ENCODE measurements at places on chromosomes 11 and 22.

- no peak for DNase-seq
Observed at GRCh38 chr11:75341612-75342011, 9.8 kb downstream of the ARRB1 start.

- no peak for DNase-seq
Observed at GRCh38 chr11:10866893-10867331, 9.1 kb upstream of the ZBED5 start.

- DNase-seq, result no peak
Observed at GRCh38 chr11:99320769-99321290, 300.1 kb downstream of the CNTN5 start.

- DNase-seq, result no peak
Observed at GRCh38 chr11:104870910-104871309, 27.4 kb downstream of the CASP12 start.

DNA sequence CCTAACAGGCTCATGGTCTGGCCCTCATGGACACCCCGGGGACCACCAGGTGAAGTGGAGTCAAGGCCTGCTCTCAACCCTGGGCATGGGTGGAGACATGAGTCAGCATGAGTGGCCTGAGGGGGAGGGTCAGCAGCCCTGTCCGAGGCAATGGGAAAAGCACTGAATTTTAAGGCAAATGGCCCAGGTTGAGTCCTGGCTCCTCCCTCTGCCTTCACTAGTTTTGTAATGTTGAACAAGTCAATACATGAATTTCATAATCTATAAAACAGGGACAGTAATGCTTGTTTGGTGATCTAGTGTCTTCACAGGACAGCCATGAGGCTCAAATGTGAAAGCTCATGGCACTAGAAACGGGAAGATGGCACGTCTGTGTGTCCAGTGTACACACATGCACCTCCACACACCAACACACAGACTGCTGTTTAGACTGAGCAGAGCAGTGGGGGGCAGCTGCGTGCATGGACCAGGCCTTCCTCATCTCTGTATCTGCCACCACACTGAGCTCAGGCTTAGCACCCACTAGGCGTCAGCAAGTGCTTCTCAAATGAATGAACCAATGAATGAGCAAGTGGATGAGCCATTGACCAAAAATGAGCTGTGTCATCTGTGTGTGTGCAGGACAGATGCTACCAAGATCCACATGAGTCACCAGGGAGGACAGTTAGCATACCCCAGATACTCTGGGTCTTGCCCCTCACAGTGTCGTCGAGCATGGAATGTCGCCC lies 63.4 kb downstream of the NRXN2 start:
- no peak for DNase-seq

GRCh38 chr22:41636467-41636866 lies 15.4 kb downstream of the XRCC6 start:
- DNase-seq, result no peak

DNA sequence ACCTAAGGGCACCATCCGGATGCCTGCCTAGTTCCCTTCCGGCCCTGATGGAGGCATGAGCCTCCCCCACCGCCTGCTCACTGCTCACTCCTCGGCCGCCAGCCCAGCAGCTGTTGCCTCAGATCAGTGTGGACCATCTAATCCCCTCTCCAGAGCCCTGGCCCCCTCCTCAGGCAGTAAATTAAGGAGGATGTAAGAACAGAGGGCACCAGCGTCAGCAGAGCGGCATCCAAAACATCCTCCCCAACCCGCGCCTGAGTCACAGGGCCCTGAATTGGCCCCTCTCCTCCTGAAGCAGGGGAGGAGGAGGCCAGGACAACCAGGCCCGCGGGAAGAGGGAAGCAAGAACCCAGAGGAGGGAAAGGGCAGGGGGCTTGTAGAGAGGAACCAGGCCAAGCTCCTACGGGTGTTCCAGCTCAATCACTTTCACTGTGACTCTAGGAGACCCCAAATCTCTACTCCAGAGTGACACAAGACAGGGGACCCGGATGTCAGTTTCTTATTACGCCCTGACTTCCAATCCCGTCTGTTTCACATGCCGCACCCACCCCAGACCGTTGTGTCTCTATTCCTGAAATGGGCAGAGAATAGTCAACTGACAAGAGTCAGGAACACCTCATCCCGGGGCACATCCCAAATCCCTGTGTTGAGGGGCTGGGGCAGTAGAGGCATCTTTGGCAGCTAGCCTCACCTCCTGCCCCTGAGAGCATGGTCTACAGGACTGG lies 31.3 kb upstream of the MYOD1 start:
- DNase-seq, result no peak

DNA sequence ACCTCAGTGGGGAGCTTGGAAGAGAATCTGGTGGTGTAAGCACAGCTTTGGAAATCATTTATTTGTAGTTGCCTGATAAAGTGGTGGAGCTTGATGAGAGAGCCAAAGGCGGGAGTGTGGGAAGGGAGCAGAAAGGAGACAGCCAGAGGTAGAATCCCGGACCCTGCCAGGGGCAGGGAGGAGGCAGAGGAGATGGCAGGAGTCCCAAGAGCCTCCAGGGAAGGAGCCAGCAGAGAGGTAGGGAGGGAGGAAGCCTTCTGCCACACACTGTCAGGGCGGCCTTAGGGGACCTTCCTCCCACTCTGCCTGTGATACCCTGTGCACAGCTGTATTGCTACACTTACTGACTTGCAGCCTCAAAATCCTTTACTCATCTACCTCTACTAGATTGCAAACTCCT lies 15.4 kb downstream of the SCUBE2 start:
- DNase-seq, result no peak

DNA sequence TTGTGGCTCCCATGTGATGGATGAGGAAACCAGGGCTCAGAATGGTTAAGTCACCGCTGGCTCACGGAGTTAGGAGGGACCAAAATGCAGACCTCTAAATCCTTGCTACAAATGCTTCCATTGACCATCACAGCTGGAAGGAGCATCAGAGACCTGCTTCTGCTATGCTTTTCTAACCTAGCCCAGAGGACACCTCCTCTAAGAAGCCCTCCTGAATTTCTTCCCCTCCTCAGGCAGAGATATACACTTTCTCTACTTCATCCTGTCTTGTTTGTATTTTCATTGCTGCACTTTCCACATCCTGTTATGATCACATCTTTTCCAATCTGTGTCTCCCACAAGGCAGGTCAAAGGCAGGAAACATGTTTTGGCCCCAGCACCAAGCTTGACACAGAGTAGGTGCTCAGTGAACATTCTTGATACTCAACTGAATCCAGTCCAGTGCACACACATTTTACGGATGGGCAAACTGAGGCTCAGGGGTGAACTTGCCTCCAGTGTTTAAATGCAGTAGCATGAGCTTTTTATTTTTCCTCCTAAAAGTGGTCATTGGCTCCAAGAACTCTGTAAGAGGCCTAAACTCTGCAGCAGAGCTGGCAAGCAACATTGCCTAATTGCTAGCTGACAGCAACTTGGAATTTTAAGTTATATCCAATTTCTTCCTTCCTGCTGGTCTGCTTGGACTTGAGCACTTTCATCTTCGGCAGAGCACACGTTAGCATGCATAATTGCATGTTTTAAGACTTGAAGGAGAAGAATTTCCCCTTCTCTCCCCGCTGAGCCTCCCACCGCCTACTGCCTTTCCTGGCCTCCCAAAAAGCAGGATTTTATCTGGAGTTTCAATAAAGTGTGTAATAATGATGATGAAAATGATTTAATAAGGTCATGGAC lies 12.7 kb downstream of the SCUBE1 start:
- no peak for DNase-seq

- DNase-seq, result no peak
Observed at GRCh38 chr11:115924744-115925567, 420.7 kb upstream of the CADM1 start.

GRCh38 chr11:72553706-72554105 lies 119.4 kb upstream of the CLPB start:
- no peak for DNase-seq

DNA sequence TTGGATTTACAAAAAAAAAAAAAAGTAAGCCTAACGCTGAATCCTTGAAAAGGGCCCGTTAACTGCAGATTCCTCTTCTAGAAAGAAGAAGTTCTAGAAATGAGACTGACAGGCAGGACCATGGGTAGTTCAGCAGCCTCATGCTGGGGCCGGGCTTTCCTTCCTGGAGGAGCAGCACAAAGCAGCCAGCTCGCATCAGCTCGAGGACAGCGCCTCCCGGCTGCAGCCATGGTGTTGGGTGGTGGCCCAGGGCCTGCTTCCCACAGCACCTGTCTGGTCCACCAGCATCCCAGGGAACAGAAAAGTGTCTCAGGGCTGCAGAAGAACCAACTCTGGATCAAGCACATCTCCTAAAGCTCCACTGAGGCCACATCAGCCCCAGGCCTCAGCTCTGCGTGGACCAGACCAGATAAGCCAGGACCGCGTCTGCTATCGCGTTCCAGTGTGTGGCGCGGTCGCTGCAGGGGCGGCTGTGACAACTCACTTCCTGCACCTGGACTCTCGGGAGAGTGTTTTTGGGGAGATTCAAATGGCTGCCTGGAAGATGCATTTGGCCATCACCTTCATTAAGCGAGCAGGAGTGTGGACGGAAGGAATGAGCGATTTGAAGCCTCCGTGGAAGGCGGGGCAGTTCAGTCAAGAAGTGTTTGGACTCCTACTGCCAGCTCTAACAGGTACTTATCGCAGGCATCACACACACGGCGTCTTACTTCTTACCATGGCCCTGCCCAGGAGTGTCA lies 53.5 kb downstream of the MYH9 start:
- no peak for DNase-seq

DNA sequence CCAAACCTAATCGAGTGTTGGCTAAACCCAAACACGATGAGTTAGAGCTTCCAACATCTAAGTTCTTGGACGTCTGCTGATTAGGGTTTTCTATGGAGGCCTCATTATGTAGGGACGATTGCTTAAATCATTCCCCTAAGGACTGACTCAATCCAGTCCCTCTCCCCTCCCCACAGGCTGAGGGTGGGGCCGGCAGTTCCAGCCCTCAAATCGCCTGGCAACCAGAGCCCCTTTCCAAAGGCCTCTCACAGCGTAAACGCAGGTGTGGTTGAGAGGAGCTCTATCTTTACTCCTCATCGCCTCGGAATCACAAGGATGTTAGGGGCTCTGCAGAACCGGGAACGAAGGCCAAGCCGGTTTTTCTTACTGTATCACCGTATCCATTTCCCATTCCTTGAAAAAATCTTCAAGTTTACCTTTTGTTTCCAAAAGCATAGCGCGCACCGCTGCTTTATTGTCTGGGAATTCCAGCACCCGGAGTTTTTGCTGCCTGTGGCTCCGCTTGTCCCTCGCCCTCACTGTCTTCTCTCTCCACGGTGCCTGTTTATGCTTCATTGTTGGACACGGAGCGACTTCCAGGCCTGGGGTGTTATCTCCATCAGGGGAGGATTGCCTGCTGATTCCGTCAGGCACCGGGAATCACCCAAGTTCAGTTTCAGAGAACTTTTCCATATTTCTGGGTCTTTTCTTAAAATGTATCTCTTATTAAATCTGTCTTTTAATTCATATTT lies 13.8 kb upstream of the IFITM3 start:
- no peak for DNase-seq

GRCh38 chr11:61833471-61833870 lies 5.4 kb downstream of the FADS2 start:
- DNase-seq, result no peak

DNA sequence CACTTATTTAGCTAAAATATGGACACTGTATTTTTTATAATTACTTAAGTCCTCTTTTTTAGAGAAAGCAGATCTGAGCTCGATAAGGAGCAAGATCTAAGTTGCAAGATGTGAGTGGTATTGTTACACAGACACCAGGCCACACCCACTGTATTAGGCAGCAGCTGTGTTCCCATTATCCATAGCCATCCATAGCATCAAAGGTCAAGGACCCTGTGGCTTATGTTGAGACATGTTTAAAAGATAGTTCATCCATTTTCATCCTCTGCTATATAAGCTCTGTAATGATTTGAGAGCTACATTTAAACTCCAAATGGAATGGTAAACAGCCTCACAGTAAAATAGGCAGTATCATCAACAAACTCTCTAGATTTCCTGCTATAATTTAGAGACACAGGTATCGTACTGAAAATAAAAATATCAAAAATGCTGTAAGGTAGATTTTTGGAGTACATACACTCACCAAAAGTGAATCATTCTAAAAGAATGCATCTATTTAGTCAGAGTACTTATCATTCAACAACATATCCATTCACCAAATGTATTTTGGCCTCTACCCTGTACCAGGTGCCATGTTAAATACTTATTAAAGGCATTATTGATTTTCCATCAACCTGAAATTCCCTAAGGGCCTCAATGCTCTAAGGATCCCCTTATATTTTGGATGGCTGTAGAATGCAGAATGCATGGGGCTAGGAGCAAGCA lies 574.0 kb downstream of the LRRC4C start:
- no peak for DNase-seq

DNA sequence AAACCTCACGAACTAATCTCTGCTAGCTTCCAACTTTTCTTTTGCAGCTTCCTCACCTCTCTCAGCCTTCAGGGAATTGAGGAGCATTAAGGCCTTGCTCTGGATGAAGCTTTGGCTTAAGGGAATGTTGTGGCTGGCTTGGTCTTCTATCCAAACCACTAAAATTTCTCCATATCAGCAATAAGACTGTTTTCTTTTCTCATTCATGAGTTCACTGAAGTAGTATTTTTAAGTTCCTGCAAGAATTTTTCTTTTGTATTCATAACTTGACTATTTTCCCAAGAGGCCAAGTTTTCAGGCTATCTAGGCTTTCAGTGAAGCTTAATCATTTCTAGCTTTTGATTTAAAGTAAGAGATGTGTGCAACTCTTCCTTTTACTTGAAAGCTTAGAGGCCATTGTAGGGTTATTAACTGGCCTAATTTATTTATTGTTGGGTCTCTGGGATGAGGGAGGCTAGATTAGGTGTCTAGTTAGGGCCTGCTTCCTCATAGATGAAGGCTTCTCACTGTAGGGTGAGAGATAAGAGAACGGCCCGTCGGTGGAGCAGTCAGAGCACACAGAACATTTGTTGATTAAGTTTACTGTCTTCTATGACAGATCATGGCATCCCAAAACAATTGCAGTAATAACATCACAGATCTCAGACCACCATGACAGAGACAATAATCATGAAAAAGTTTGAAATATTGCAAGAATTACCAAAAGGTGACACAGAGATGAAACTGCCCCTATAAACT lies 33.2 kb downstream of the CSF2RB start:
- no peak for DNase-seq

DNA sequence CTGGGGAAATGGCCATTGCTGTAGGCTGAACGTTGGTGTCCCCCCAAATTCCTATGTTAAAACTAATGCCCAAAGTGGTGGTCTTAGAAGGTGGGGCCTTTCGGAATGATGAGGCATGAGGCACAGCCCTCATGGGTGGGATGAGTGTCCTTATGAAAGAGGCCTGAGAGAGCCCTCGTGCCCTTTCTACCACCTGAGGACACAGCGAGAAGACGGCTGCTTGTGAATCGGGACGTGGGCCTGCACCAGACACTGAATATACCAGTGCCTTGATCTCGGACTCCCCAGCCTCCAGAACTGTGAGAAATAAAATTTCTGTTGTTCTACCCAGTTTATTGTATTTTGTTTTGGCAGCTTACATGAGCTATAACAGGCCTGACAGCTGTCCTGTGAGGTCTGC lies 162.9 kb upstream of the B3GAT1 start:
- no peak for DNase-seq

DNA sequence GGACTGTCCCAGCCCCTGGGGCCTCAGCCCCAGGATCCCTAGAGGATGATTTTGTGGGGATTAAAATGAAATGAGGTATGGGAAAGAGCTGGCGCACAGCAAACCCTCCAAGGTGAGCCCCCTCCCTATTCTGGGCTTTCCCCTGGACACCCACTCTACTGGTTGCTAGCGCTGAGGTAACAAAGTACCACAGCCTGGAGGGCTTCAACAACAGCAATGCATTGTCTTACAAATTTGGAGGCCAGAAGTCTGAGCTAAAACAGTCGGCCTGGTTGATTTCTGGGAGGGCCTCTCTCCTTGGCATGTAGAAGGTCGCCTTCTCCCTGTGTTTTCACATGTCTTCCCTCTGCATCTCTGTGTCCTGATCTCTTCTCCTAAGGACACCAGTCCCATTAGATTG lies 913.6 kb downstream of the NTM start:
- DNase-seq, result no peak
